ENCODE measurements at places on chromosomes 2 and 18. TPM values are rescaled to one million over a fixed set of nuclear protein-coding genes. Genes with fewer than 3 reads are reported as not detected.

- no peaks in the 10 kb centered on the region for H3K36me3 ChIP-seq
- H3K27me3 ChIP-seq, result no peaks in the 10 kb centered on the region
- DNase-seq, result no peak
- no peaks in the 10 kb centered on the region for H3K4me1 ChIP-seq
- no peak overlapping the region for H3K27ac ChIP-seq
- H3K4me3 ChIP-seq, result no peak overlapping the region
Observed at GRCh38 chr2:73503992-73504570, 118.4 kb downstream of the ALMS1 start.

DNA sequence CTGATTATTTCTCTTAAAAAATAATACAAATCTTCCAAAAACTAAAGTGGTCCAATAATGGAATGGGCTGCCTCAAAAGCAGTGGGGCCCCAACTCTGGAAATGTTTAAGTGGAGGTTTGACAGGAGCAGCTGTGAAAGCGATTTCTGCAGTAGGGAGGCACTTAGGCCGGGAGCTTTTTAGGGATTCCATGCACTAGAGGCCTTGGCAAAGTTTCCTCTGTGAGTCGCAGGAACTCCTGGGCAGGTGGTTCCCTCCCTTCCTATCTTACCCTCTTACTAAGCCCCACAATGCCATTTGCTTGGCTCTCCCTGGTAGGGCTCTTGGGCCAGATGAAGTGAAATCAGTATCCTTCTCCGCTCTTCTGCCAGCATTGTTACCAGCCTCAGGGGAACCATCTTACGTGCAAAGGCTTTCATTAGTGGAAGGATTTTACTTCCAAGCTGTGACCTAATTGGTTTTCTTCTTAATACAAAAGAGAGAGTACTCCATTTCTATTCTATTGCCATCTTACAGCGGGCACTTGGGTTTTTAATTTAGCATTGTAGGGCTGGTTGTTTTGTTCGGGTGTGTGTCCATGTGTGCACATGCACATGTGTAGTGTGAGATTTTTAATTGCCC, 34.3 kb upstream of the C18orf32 start:
- H3K4me3 ChIP-seq, result no peak overlapping the region
- DNase-seq, result no peak
- H3K27ac ChIP-seq, result no peak overlapping the region
- no peaks in the 10 kb centered on the region for H3K4me1 ChIP-seq
- no peaks in the 10 kb centered on the region for H3K36me3 ChIP-seq

GRCh38 chr18:60347526-60348045, 25.0 kb downstream of the MC4R start:
- H3K4me1 ChIP-seq, result no peaks in the 10 kb centered on the region
- H3K27ac ChIP-seq, result no peak overlapping the region
- DNase-seq, result no peak
- no peaks in the 10 kb centered on the region for H3K27me3 ChIP-seq
- no peak overlapping the region for H3K4me3 ChIP-seq

- H3K4me3 ChIP-seq, result peak overlapping the region; percentile 54
- no peak overlapping the region for H3K27ac ChIP-seq
- peaks cover 13% of the 10 kb centered on the region for H3K27me3 ChIP-seq
Observed at GRCh38 chr2:174326161-174327020, 8.4 kb upstream of the SP9 start.

DNA sequence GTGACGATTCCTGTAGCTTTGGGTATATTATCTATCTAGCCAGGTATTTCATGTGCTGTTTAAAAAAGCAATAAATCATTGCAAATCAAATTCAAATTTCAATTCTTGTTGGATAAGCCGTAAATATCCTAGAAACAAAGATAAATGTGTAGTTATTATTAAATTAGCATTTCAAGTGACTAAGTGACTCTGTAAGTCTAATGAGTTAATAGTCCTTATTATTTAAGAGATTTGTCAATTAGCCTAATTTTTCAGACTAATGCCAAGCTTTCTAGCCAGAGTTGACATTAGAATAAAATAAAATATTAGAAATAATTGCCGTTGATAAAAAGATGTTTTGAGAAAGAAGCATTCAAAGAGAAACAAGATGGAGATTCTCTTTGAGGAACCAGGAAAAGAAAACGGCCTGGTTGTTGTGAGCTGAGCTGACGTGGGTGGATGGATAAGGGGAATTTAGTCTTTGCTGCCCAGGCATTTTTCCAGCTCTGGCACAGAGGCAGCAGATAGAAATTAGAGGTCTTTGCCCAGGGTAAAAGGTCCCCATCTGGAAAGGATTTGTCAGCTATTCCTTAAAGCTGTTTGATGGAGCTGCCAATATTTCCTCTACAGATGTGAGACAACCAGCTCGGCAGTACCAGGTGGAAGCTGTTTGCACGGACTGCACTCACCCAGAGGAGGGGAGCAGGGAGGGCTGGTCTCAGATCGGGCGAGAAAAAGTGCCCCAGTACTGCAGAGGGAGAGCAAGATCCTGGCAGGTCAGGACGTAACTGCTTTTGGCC, 117.3 kb upstream of the SEC11C start:
- no peaks in the 10 kb centered on the region for H3K36me3 ChIP-seq
- no peaks in the 10 kb centered on the region for H3K27me3 ChIP-seq
- H3K27ac ChIP-seq, result peak overlapping the region; percentile 67
- peaks cover 24% of the 10 kb centered on the region for H3K4me1 ChIP-seq

GRCh38 chr2:196927376-196928225, 1.1 kb upstream of the PGAP1 start:
- no peaks in the 10 kb centered on the region for H3K27me3 ChIP-seq
- peak; percentile 21 for DNase-seq
- H3K27ac ChIP-seq, result peak overlapping the region; percentile 96
- no peaks in the 10 kb centered on the region for H3K4me1 ChIP-seq
- no peaks in the 10 kb centered on the region for H3K36me3 ChIP-seq

- H3K36me3 ChIP-seq, result no peaks in the 10 kb centered on the region
- H3K27ac ChIP-seq, result no peak overlapping the region
- no peaks in the 10 kb centered on the region for H3K27me3 ChIP-seq
- no peak for DNase-seq
- H3K4me1 ChIP-seq, result no peaks in the 10 kb centered on the region
Observed at GRCh38 chr2:32498306-32498705, 129.5 kb upstream of the TTC27 start.

GRCh38 chr2:10817413-10817812, 4.8 kb upstream of the PDIA6 start:
- no peak overlapping the region for H3K4me3 ChIP-seq
- no peak overlapping the region for H3K27ac ChIP-seq
- H3K36me3 ChIP-seq, result no peaks in the 10 kb centered on the region
- DNase-seq, result no peak

GRCh38 chr18:79380816-79381806, 14.6 kb upstream of the NFATC1 start:
- DNase-seq, result peak; percentile 82
- H3K27ac ChIP-seq, result no peak overlapping the region
- no peak overlapping the region for H3K4me3 ChIP-seq

- H3K27ac ChIP-seq, result peak overlapping the region; percentile 1
- H3K4me3 ChIP-seq, result no peak overlapping the region
- no peak for DNase-seq
Observed at GRCh38 chr2:37583867-37584266, 87.6 kb downstream of the CDC42EP3 start.

DNA sequence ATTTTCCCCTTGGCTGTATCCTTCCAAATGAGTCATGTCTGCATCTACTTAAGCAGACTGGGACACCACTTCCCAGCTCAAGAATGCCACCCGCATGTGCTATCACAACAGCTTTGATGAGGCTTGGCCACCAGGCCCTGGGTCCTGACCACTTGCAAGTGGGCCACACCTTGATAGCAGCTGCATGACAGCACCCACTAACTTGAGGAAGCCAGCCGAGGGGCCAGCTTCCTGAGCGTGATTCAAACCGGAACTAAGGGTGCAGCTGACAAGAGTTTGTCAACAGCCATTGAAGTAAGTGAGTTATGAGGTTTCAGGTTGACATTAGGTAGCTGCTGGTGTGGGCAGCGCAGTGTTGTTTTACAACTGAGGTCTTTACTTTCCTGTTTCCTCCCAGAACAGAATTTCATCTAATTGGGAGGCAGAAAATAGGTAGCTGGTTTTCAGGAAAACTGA, 54.4 kb downstream of the EPHA4 start:
- no peak for DNase-seq
- peak overlapping the region; percentile 26 for H3K27ac ChIP-seq
- no peaks in the 10 kb centered on the region for H3K4me1 ChIP-seq
- no peaks in the 10 kb centered on the region for H3K36me3 ChIP-seq
- no peaks in the 10 kb centered on the region for H3K27me3 ChIP-seq
- H3K4me3 ChIP-seq, result no peak overlapping the region

GRCh38 chr2:109382226-109382895, 231.4 kb downstream of the SEPTIN10 start:
- no peaks in the 10 kb centered on the region for H3K27me3 ChIP-seq
- H3K27ac ChIP-seq, result no peak overlapping the region
- H3K36me3 ChIP-seq, result no peaks in the 10 kb centered on the region
- peaks cover 15% of the 10 kb centered on the region for H3K4me1 ChIP-seq
- no peak overlapping the region for H3K4me3 ChIP-seq

DNA sequence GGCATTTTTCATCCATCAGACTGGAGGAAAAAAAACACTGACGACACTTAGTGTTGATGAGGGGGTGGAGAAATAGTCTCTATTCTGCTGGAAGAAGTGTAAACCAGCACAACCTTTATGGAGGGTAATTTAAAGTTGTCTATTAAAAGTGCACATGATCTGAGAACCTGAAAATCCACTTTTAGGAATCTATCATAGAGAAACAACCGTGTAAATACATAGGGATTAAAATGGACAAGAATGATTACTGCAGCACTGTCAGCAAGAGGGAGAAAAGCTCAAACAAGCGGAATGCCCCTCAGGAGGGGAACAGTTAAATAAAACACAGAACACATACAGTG, 79.6 kb upstream of the MGAT4A start:
- H3K4me1 ChIP-seq, result no peaks in the 10 kb centered on the region
- no peaks in the 10 kb centered on the region for H3K36me3 ChIP-seq
- no peak for DNase-seq
- H3K27ac ChIP-seq, result no peak overlapping the region

DNA sequence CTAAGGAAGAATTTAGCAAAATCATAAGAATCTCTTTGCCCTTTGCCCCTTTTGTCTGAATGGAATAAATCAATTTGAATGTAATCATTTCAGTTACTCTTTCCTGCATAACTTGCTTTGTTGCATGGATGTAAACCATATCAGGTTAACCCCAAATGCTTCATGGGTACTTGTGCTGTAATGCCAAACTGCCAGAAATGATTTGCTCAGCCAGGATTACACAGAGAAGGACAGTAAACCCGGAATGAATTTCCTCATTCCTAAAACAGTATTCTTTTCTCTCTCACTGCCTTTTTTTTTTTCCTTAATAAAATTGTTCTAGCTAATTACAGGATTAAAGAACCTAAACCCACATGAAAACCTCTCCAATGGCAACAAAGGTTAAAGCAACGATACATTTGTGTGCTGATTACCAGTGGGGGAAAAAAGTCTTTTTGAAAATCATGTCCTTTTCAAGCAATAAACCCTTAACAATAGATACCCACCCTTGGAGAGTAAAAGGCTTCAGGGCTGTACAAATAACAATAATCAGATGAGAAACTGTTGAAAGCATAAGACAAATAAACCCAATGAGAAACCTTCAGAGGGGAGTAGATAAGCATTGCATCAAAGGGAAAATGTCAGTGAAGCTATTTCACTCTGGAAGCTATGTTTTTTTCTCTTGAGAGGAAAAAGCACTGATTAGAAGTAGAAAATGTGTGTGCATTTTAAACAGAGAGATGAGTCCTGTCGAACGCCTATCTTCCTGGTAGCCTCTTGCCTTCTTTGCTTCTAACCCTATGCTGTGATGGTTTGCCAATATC, 275.3 kb downstream of the CDH2 start:
- no peak for DNase-seq
- no peaks in the 10 kb centered on the region for H3K36me3 ChIP-seq
- no peaks in the 10 kb centered on the region for H3K4me1 ChIP-seq
- no peak overlapping the region for H3K4me3 ChIP-seq

GRCh38 chr18:63676526-63677323, 15.0 kb upstream of the SERPINB3 start:
- DNase-seq, result no peak
- no peaks in the 10 kb centered on the region for H3K36me3 ChIP-seq
- no peaks in the 10 kb centered on the region for H3K27me3 ChIP-seq
- H3K27ac ChIP-seq, result no peak overlapping the region
- no peaks in the 10 kb centered on the region for H3K4me1 ChIP-seq

GRCh38 chr18:27355308-27355707, 170.2 kb upstream of the CHST9 start:
- H3K36me3 ChIP-seq, result no peaks in the 10 kb centered on the region
- H3K4me1 ChIP-seq, result no peaks in the 10 kb centered on the region
- DNase-seq, result no peak
- H3K27ac ChIP-seq, result no peak overlapping the region

DNA sequence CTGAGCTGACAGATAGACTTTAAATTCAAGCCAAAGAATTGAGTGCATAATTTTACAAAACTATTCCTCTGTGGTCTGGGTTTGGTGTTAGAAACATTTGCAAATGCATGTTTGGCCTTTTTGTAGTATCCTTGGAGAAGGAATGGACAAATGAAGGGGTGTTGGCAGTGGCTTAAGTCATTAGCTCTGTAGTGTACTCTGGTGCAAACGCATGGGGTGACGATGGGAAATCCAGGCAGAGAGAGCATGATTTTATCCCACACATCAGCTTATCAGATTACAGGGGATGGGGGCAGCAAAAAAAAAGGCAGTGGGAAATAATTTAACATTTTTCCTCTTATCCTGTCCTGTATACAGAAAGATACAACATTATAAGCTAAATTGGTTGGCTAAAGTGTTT, 320.6 kb downstream of the ZNF516 start:
- H3K4me1 ChIP-seq, result no peaks in the 10 kb centered on the region
- no peak overlapping the region for H3K27ac ChIP-seq
- H3K4me3 ChIP-seq, result no peak overlapping the region
- no peaks in the 10 kb centered on the region for H3K27me3 ChIP-seq
- no peaks in the 10 kb centered on the region for H3K36me3 ChIP-seq

GRCh38 chr2:8462280-8462679, 219.6 kb upstream of the ID2 start:
- no peak for DNase-seq
- H3K27me3 ChIP-seq, result peaks cover 19% of the 10 kb centered on the region
- no peaks in the 10 kb centered on the region for H3K4me1 ChIP-seq
- H3K27ac ChIP-seq, result no peak overlapping the region
- H3K36me3 ChIP-seq, result no peaks in the 10 kb centered on the region

- no peak for DNase-seq
- H3K27me3 ChIP-seq, result no peaks in the 10 kb centered on the region
- no peaks in the 10 kb centered on the region for H3K36me3 ChIP-seq
- no peak overlapping the region for H3K4me3 ChIP-seq
- H3K4me1 ChIP-seq, result no peaks in the 10 kb centered on the region
Observed at GRCh38 chr18:53261241-53261640, 921.2 kb downstream of the DCC start.

GRCh38 chr2:198191651-198192050, 387.3 kb downstream of the PLCL1 start:
- H3K4me3 ChIP-seq, result no peak overlapping the region
- H3K36me3 ChIP-seq, result no peaks in the 10 kb centered on the region
- H3K27ac ChIP-seq, result no peak overlapping the region
- DNase-seq, result no peak

The GPR155 gene
- 36.5 TPM for total RNA-seq

The LRP1B gene
- 3.1 TPM for total RNA-seq

The PRKAG3 gene
- not detected for total RNA-seq

The AMER3 gene
- not detected for total RNA-seq

The INO80B gene
- total RNA-seq, result 16.0 TPM

The KLF11 gene
- 23.7 TPM for total RNA-seq

The CREG2 gene
- total RNA-seq, result not detected

The FTCDNL1 gene
- 9.0 TPM for total RNA-seq

The ASXL3 gene
- 5.9 TPM for total RNA-seq

The SLC16A14 gene
- total RNA-seq, result 7.5 TPM

The REL gene
- total RNA-seq, result 11.9 TPM
